T-helper 9 cell (primary cell): ENCODE measurements at places on chromosomes 11 and 22.

- no peak for DNase-seq
These were observed 47.2 kb upstream of the MPEG1 start for GRCh38 chr11:59259867-59260475.

GRCh38 chr11:104846216-104846615, 52.0 kb downstream of the CASP12 start:
- no peak for DNase-seq

DNA sequence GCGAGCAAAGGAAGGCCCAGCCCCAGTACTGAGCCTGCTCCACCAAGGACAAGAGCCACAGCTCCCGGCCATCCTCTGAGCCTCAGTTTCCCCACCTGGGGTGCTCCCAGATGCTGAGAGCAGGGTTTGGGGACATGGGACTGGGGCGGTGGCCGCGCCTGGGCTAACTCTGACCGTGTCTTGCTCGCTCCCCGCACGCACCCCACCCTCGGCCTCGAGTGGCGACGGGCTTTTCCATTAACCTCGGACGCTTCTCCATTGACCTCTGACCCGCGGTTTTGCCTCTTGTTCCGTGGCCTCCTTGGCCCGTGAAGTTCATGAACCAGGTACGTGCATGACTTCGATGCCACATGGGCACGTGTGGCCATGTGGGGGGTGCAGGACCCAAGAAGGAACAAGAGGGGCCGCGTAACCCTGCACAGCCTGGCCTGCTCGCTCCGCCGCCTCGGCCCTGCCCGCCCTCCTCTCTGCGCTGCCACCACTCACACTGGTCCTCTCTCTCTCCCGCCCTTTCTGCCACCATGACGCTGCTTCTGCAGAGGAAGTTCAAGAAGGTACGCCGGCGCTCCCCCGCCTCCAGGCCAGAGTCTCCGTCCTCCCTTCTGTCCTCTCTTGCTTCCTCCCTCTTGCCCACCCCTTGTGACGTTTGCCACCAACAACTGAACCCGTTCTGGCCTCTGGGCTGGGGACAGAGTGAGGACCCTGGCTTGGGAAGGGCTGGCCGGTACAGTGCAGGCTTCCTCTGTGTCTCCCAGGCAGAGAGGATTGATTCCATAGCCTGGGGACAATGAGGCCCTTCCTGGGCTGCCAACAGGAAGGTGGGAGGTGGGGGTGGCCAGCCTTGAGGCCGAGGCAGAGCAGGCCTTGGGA, 6.9 kb downstream of the TNNT3 start:
- DNase-seq, result no peak

DNA sequence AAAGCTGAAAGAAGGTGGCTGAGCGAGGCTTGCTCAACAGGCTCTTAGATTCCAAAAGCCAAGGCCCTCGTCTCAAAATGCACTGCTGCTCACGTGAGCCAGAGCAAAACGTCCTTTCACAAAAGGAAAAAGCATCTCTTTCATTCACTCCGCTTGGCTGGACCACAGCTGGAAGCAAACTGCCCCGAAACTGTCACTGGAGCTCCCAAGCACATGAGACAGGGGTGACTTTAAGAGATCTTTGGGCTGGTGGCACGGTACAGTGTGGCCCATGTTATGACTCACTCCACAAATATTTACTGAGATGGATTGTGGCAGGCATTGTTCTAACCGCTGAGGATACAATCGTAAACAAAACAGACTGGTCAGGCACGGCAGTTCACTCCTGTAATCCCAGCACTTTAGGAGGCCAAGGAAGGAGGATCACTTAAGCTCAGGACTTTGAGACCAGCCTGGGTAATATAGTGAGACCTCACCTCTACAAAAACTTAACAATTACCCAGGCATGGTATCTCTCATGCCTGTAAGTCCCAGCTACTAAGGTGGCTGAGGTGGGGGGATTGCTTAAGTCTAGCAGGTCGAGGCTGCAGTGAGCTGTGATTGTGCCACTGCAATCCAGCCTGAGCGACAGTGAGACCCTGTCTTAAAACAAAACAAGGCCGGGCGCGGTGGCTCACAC, 3.6 kb downstream of the PLA2G6 start:
- no peak for DNase-seq

GRCh38 chr11:14554959-14555358, 34.8 kb upstream of the PSMA1 start:
- DNase-seq, result no peak

GRCh38 chr11:66293777-66294625, 2.3 kb downstream of the TMEM151A start:
- no peak for DNase-seq

DNA sequence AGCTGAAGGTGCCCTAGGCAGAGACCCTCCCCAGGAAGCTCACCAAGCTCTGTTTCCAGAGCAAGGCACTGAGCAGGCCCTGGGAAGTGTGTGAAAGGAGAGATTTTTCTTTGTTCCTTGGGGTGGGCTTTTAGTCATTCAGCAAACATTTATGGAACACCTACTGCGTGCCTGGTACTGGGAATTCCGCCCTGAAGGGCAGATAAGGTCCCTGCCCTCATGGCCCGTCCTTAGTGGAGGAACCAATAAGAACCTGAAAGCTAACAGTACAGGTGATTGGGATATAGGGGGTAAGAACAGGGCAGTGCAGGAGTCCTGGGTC, 3.9 kb downstream of the TMEM134 start:
- no peak for DNase-seq
